ENCODE measurements at places on chromosomes 1 and 21. TPM values are rescaled to one million over a fixed set of nuclear protein-coding genes. Genes with fewer than 3 reads are reported as not detected.

Gene CACNA1S
- not detected for total RNA-seq

Gene UBXN10
- 0.56 TPM for total RNA-seq

DNA sequence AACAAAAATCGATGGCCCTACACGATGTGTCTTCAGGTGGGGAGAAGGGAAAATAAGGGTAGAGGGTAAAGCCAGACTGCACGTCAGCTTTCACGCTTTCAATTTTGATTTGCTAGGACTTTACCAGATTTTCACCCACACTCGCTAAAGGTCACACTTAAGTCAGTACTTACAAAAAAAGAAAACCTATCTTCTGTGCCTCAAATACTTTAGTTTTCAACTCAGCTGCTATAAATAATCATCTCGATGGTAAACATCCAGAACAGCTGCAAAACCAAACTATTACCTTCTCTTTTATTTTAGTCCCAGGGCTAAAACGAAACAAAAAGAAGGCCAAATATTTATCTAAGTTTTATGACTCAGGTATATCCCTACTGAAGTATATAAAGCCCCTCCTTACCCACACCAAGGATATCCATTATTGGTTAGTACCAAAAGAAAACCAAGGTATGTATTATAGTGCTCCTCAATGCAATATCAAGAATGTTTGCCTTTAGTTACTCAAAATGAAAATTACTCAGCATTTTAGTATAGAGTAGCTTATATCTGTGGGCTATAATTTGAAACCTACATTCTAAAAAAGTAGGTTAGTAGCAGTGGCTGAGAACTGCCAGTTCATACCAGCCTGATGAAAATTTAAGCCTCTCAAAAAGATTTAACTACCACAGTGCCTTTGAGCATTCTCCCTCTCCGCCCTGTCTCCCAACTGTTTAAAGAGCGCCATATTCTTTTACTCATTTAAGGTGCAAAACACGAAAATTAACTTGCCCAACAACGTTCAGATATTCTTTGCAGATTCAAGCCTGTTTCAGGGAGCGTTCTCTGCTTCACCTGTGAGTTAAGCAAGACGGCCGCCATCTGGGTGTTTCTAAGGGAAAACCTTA is 1.5 kb downstream of the CSDE1 start:
- DNase-seq: no peak

DNA sequence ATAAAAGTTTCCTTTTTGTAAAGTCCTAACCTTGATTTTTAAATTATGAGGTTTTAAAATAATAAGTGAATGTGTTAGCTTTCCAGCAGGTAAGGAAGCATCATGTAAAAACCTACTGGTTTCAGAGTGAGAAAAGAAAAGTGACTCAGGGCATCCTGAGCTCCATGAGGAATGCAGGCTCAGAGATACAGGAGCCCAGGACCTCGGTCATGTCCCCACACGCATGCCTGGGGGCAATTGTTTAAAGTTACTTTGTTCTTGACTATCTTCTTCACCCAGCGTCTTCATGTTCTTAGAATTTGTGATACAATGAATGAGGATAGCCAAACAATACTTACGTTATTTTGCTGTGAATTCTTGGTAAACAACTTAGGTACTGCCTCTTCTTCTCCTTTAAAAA is 117.4 kb upstream of the PLPPR5 start:
- no peak for DNase-seq

GRCh38 chr1:72253132-72253531 is 29.2 kb downstream of the NEGR1 start:
- no peak for DNase-seq

DNA sequence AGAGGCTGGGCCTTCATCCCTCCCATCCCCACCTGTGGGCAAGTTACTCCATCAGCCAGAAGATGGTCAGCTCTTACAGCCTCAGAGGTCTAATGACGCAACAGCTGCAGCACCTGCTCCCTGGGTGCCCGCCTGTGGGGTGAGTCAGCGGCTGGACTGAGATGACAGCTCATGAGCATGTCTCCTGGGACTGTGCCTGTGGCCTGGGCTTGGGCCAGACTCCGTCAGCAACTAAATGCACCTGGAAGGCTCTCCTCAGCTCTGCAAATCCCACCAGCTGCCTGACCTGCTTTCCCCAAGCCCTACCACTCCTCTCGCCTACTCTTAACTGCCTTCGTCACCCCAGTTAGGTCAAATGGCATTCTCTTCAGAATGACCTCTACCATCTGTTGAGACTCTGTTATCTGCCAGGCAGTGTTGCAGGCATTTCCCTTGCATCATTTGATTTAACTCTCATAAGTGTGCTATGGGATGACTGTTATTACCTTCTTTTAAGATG is 47.7 kb downstream of the ETS2 start:
- DNase-seq: no peak

DNA sequence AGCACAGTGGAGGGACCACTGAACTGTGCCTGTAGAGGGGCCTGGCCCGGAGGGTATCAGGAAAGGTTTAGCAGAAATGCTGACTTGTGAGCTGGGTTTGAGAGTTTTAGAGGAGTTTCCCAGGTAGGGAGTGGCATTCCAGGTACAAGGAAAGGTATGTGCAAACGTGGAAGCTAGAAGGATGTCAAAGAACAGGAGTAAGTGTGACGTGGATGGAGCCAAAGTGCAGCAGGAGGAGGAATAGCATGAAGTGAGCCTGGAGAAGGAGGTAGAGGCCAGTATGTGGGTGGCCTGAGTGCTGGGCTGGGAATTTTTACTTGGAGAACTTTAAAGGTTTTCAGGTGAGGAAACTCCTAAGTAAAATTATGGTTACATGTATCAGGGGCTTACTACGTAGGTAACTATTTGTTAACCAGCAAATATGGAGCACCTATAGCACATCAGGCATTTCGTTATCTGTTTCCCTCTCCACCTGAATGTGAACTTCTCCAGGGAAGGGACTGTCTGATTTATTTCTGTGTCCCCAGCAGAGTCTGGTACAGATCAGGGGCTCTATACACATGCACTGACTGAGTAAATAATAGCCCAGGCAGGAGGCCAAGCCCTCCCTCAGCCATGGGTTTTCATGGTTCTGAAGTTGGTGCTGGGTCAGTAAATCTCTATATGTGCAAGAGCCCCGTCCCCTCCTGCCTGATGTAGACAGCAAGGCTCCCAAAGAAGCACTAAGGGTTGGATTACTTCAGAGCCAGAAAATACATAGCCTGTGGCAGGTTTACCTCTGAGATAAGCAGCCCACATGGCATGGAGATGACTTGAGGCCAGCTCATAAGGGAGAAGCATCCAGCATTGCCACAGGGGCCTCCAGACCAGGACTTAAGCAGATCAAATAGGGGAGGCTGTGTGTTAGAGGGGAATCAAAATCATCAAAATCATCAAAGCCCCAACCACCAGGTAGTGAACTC is 43.4 kb downstream of the CDCP2 start:
- no peak for DNase-seq

Measured in natural killer cell treated with Interleukin-12 subunit alpha and Interleukin-12 subunit beta and Interleukin-15 and Interleukin-18, amount 100 ng/mL, for 72 hours (primary cell).